A172 (cell line): ENCODE measurements at places on chromosomes 2 and 18.

GRCh38 chr18:63534615-63535014, 7.6 kb upstream of the SERPINB12 start:
- no peak for DNase-seq

DNA sequence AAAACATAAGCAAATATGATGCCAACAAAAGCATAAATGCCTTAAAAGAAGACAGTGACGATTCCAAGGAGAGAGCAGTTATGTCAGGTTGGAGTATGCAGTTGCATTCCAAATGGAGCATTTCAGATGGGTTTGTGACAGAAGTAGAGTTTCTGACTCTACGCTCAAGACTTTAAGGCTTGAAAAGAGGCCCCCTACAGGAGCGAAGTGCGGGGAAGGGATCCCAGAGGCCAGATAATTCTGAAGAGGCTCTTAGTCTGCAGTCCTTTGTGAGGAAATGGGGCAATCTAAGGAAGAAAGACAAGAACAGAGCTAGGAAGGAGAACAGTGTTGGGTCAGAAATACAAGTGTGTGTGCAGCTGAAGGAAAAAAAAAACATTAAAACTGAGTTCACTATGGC, 95.5 kb downstream of the ZNF521 start:
- no peak for DNase-seq

GRCh38 chr18:79396431-79397246, 909 bp downstream of the NFATC1 start:
- no peak for DNase-seq

GRCh38 chr18:52395146-52395852, 55.3 kb downstream of the DCC start:
- DNase-seq, result no peak

DNA sequence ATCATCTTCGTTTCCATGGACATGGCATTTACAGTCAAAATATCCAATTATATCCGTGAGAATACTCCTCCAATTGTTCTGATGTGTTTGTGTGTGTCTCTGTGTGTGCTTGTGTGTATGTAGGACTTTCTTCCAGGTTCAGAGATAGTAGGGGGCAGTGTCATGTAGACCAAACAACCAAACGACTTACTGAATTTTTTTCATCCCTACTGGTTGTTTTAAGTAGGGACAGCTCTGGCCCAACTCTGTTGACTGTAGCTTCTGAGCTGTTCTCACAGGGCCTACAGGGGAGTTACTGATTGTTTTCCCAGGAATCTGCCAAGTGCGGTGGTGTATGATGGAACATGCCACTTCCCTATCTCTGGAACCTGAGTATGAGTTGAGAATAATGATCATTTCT, 69.6 kb downstream of the ETAA1 start:
- no peak for DNase-seq

DNA sequence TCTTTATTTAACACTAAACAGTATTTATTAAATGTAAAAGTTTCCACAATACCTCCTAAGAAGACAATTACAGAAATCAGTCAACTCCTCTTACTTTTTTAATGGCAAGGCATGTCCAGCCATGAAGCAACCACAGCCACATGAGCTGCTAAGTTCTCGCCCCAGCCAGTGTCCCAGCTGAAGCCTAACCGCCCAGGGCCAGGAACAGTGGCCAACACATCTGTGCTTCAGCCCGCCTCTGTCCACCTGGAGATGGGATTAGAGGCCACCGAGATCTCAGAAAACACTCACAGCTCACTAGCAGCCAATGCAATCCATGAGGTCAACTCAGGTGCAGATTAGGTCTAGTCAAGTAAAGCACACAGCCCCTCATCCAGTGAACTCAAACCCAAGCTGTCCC, 40.2 kb downstream of the PID1 start:
- DNase-seq, result no peak

- no peak for DNase-seq
Observed at GRCh38 chr2:8462899-8463648, 218.8 kb upstream of the ID2 start.

DNA sequence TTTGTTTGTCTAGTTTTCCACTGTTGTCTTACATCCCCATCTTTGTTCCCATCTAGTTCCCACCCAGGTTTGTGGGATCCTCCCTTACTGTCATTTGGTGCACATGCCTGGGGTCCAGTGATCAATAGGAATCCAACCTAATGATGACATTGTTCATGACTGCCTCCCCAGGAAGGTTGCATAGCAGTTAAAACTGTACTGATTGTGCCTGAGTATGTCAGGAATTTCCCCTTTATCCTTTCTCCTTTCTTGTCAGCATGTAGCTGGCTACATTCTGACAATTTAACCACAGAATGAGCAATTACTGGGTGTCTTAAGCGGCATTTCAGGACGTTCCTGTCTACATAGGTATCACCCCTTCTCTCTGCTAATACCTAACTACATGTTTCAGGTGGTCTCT, 653.0 kb downstream of the CNTNAP5 start:
- DNase-seq, result no peak

DNA sequence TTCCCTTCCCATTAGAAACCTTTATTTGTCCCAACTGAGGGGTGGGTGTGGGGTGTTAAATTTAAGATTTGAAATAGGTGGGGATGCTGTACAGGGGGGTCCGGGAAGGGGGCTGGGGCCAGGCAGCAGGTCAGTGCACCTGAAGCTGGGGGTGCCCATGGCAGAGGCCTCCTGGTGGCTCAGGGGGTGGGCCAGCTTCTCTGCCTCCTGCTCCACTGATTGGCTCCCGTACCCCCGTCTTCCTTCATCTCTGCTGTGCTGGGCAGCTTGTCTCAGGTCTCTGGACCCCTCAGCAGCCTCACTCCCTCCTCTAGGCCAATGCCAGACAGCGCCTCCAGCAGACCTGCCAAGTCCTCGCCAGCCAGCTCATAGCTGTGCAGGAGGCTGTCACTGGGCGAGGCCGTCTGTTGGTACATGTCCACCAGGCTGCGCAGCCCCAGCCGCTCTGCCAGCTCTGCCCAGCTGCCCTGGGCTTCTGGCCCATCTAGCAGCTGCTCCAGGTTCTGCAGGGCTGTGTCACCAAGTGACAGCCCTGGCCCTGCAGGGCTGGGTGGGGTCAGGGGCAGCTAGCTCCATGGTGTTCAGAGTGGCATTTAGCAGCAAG, 2.0 kb upstream of the ANKRD62 start:
- DNase-seq, result no peak

- no peak for DNase-seq
Observed at GRCh38 chr2:220660277-220661145, 911.6 kb downstream of the EPHA4 start.

DNA sequence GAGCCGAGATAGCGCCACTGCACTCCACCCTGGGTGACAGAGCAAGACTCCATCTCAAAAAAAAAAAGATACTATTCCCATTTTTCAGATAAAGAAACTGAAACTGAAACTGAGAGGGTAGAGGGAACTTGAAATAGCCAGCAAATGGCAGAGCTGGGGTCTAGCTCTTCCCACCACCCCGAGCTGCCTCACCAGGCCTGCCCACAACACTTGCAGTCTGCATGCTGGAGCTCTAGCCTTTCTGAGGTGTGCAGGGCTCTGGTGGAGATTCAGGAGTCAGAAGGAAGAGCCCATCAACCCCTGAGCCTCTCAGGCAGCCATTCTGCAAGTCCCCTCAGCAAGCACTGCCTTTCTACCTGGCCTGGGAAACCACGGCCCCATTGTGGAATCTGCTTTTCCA, 14.3 kb downstream of the EDAR start:
- DNase-seq, result no peak

DNA sequence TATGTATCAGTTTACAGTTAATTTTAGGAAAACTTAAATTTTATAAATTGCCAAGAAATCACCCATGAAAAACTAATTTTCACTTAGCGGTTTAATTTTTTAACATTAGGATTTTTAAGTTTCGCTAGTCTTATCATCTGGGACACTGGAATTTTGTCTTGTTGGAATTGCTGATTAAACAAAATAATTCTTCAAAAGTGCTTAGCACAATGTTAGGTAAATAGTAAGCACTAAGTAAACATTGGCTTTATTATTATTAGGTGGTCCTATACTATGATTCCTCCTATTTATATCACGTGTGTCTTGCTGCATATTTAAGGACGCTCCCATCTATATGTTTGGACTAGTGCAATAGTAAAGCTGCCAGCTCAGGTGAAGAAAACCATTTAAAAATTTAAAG, 54.6 kb upstream of the MAP4K3 start:
- DNase-seq, result no peak

- DNase-seq, result no peak
Observed at GRCh38 chr2:86082756-86083155, 22.9 kb downstream of the POLR1A start.

- DNase-seq, result no peak
Observed at GRCh38 chr18:72630991-72631390, 86.8 kb upstream of the CBLN2 start.

DNA sequence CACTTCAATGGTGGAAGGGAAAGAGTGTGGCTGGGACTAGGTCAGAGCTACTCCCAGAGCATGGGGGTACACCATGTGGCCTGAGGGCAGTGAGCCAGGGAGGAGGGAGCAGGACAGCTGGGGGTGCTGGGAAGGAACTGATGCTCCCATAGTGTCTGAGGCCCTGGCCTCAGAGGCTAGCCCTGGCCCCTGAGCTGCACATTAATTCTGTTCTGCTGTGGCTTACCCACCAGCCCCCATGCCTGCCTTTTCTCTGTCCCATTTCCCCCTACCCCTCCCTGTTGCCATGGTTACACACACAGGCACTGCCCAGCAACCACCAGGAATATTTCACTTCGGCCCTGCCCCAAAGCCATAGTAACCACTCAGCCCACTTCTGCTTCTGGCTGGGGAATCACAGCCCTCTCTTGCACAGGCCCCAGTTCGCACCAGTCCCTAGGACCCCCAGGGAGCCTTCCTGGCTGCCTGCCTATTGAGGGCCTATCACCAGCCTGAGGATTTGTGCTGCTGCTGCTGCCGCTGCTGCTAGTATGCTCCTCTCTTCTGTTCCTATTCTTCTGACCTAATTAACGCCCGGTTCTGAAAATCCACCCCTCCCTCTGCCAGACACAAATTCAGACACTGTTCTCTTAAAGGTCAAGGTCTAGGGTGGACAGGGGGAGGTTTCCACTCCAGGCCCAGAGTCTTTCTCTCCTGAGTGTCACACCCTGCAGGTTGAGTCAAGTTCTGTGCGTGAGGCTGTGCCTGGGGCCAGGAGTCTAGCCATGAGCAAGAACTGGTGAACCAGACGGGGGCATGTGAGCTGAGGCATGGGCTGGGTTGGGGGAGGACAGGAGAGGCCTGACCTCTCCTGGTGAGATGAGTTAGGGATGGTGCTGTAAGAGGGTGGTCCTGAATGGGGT, 87.1 kb upstream of the MCFD2 start:
- peak; percentile 60 for DNase-seq

DNA sequence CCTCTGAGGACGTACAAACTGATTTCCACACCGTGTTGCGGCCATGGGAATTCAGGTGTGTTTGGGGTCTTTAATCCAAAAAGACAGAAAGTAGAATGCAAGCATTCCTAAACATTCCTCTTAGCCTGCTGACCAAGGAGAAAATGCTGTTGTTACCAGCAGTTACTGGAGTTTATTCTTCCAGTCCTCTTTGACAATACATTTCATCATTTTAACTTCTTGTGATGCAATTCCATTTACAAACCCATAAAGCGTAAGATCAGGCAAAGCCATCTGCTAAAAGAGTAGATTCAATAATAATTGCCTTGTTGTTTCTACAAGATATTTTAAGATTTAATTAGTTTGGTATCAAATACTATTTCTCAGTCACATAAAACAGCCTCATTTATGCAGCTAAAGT, 32.7 kb downstream of the SPIRE1 start:
- DNase-seq, result no peak

DNA sequence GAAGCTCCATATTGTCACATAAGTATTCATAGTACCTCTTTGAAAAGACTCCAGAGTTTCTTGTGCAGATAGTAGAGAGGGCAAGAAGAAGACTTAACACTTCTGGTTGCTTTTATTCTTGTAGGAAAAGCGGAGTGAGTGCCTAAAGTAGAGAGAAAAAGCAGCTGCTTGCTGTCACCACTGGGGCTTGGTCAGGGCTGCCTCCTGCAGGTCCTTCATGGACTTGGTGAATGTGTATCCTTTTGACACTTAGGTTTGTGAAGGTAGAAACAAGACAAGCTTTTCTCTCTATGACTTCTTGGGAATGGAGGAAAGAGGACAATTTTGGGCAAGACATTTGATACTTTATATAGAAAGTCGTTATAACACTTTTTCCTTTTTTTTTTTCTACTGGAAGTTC, 312.8 kb upstream of the FANCL start:
- no peak for DNase-seq

DNA sequence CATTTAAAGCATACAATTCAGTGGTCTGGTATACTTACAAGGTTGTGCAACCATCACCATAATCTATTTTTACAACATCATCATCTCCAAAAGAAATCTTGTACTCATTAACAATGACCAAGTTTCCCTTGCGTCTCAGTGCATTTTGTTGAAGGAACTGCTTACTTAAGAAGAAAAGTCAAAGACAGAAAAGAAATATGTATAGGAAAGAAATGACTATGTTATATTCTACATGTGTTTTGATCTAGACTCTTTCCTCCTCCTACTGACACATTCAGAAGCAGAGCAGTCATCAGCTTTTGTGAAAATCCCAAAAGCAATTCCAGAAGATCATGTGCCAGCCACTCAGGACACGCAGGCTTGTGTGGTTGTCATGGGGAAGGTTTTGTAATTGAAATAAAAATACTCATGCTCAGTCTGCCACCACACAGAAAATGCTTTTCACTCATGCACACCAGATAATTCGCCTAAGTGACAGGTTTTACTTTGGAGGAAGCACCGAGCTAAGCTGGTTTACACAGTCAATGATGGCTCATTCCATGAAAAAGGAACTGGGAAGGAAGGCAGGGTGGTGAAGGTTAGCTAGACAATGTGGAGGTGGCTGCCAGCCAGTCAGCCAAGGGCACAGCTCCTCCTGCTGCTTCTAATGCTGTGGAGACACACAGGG, 158.5 kb upstream of the REV1 start:
- no peak for DNase-seq

DNA sequence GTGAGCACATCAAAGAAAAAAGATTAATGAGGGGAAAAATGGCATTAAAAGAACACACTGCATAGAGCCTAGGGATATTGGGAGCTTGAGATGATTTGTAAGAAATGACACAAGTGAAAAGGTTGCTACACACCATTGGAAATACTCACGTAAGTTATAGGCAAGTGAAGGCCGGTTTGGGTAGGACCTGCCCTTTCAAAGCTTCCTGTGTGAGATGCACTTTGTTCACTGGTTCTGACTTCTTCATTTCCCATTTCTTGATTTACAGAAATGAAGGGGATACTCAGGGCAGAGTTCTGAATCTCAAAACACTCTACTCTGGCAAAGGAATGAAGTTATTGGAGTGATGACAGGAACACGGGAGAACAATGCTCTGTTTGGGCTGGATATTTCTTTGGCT, at the start of gene IL18RAP:
Gene IL18RAP (plus strand): TSS at position 251 of the 400 bp plus-strand sequence. CDS start 118 bp downstream, at position 369.
- no peak for DNase-seq

GRCh38 chr2:100935372-100935752, 66.7 kb upstream of the RPL31 start:
- DNase-seq, result peak; percentile 55

DNA sequence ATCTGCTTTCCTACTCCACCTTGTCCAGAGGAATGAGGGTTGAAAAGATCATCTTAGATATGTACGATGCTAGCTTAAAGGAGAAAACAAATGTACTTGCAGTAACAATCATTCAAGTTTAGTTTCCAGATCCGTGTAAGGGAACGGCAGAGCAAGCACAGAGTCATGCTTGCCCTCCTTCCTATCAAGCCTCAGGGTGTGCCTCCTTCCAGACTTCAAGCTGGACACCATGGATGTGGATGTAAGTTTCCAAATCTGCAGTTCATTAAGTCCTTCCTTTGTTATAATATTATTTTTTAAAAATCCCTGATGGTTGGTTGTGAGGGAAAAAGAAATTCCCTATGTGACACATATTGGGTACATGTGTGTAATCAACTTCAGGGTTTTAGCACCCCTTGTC, 238.9 kb upstream of the NT5C1B start:
- no peak for DNase-seq
